ENCODE measurements at places on chromosomes 3 and 15.
A peak's percentile ranks its signal among the peaks of the same experiment; 100 is the strongest.

DNA sequence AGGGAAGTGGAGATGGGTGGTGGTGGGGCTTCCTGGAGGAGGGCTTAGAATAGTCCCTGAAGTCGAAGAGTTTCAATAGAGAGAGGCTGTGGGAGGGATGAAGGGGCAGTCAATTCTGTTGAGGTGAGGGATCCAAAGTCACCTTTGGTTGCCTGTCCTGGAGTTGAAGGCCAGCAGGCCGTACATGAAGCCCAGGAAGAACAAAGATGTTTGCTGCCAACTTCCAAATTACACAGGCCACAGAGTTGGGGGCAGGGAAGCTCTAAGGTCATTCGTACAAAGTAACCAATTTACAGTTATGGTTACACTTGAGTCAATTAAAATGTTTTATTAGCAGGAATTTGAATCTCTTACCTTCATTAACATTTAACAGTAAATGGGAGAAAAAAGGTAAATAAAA lies 77.9 kb downstream of the FOXB1 start:
- no peak for DNase-seq

DNA sequence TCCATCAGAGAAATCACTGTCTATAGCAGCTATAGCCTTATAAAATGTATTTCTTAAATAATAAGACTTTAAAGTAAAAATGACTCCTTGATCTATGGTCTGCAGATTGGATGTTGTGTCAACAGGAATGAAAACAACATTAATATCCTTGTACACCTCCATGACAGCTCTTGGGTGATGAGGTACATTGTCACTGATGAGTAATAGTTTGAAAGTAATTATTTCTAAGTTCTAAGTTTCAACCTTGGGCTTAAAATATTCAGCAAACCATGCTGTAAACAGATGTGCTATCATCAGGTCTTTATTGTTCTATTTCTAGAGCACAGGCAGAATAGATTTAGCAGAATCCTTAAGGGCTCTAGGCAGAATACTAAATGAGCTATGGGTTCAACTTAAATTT lies 568.2 kb upstream of the BCHE start:
- no peak for DNase-seq

GRCh38 chr3:100089812-100090668 lies 24.3 kb downstream of the FILIP1L start:
- peak; percentile 51 for DNase-seq

DNA sequence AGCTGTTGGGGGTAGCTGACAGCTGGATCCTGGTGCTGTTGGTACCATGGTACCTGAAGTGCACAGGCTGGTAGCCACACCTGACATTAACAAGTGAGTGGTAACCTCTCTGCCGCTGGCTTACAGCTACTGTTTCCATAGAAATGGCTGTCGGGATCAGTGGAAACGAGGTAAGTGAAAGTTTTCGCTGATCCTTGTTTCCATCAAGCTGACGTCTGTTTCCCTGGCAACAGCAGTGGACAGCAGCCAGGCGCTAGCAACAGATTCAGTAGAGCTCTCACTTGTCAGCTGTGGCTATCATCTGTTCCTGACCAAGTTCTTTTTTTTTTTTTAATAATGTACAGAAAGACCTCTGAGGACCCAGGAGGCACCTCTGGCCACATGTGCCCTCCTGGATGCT lies 166.2 kb downstream of the CHDH start:
- DNase-seq, result no peak

DNA sequence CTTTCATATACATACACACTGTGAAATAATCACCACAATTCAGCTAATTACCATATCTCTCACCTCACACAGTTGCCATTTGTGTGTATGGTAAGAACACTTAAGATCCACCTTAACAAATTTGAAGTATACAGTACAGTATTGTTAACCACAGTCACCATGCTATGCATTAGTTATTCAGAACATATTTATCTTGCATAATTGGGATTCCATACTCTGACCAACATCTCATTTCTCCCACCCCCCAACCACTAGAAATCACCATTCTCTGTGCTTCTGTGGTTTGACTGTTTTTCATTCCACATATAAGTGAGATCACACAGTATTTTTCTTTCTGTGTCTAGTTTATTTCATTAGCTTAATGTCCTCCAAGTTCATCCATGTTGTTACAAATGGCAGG lies 247.7 kb upstream of the CTNNB1 start:
- no peak for DNase-seq

DNA sequence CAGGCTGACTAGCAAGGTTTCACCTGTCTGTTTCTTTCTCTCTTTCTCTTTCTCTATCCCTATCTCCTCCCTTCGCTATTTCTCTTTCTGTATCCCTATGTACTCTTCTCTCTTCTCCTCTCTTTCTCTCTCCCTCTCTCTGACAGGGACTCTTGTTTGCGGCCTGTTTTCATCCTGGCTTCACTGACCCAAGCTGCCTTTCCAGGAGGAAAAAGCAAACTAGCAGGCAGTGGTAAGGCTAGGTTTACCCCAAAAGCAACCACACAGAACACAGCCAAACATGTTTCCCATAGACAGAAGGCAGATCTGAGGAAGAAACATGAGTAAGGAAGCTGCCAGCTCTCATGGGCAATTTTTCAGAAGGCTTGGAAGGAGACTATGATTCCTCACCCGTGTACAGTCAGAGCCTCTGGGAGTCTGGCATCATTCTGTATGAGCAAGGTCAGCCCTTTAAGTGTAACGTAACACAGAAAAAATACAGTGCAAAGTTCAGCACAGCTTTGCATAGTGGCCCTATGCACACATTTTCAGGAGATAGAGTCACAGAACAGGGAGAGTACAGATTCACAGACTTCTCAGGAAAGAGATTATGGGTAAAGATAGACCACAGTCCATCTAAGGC lies 61.0 kb downstream of the OCA2 start:
- DNase-seq, result no peak

GRCh38 chr3:44476181-44476611 lies 1.3 kb downstream of the ZNF445 start:
- DNase-seq, result peak; percentile 29

- DNase-seq, result no peak
Measured at GRCh38 chr3:164040991-164041390, 1037.3 kb downstream of the SI start.

- peak; percentile 95 for DNase-seq
Measured at GRCh38 chr3:183554377-183554776, 1.1 kb downstream of the KLHL6 start.

GRCh38 chr3:18951333-18951732 lies 197.0 kb upstream of the KCNH8 start:
- DNase-seq, result no peak

- DNase-seq, result no peak
Measured at GRCh38 chr3:169044331-169045113, 619.0 kb downstream of the MECOM start.

DNA sequence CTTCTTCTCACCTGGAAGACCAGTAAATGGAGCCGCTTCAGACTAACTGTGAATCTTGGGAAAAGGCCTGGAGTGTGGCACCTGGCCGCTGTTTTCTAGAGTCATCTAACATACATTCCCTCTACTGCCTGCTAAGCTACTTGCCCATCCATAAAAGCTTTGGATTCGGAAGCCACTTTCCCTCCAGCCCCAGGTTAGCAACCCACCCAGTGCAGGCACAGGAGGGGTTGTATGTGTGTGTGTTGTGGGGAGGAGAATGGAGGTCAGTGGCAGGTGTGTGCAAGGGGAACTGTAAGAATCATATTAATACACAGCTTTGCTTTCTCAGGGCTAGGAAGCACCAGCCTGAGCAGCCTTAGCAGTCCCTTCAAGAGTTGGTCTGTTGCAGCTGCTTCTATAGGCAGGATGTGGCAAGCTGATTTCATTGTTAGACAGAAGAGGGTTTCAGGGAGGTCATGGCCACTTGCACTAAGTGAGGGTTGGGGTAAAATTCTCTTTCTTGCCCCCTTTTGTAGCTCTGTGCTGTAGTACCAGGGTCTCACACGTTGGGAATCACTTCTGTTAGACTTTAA lies 8.9 kb downstream of the NSUN3 start:
- no peak for DNase-seq

GRCh38 chr3:111737047-111737705 lies 121.9 kb upstream of the PHLDB2 start:
- no peak for DNase-seq

DNA sequence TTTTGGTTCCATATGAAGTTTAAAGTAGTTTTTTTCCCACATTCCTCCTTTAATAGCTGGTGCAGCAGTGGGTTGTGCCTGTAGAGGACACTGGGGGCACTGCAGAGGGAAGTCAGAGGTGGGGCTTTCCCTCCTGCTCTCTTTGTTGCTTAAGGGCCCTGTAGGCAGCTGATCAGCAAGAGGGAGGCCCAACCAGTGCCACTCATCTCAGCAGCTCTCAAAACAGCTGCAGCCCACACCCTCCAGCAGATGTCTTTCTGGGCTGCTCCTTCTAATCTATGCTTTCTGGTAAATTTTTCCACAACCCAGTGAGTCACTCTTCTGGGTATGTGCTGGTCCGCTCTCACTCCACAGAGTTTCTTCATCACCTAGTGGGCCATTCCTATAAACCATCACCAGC lies 263.8 kb downstream of the FEZF2 start:
- peak; percentile 1 for DNase-seq

DNA sequence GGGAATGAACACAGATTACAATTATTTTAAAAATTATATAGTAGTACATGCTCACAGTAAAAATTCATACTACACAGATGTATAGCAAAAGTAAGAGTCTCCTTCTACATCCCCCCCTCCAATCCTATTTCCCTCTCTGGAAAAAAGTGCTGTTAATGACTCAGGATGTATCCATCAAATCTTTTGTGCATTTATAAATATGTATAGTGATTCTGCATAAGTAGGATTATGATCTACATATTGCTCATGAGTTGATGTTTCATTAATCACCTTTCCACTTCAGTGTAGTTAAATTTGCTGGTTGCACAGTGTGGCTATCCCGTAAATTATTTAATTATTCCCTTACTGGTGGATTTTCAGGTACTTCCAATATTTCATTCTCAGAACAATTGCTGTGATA lies 25.3 kb downstream of the ARL14 start:
- DNase-seq, result no peak

- DNase-seq, result peak; percentile 84
Measured at GRCh38 chr3:45659661-45660566, 29.3 kb upstream of the SACM1L start.

DNA sequence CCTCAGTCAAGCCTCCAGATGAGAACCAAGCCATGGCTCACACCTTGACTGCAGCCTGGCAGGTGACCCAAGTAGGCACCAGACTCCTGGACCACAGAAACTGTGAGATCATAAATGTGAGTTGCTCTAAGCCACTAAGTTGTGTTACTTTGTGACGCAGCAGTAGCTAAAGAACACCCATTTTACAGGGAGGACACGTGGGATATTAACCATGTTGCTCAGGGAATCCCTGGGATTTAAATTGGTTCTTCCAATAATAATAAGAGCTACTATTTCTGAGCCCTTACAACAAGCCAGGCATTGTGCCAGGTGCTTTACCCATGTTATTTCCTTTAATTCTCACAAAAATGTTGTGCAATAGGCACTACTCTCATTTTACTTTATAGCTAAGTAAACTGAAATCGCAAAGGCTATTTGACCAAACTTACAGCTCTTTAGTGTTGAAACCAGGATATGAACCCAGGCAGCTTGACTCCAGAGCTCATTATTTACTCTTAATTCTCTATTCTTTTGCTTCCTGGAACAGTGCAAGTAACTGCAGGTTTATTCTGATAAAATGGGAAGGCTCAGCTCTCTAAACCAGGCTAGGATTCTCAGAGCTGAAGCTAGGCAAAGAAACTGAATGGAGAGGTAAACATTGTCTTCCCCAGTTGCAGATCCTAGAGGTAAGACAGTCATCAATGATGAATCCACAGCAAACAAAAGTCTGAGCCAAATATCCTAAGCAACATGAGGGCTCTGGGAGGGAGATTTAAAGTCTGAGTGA lies 294.4 kb downstream of the KBTBD8 start:
- DNase-seq, result peak; percentile 39

DNA sequence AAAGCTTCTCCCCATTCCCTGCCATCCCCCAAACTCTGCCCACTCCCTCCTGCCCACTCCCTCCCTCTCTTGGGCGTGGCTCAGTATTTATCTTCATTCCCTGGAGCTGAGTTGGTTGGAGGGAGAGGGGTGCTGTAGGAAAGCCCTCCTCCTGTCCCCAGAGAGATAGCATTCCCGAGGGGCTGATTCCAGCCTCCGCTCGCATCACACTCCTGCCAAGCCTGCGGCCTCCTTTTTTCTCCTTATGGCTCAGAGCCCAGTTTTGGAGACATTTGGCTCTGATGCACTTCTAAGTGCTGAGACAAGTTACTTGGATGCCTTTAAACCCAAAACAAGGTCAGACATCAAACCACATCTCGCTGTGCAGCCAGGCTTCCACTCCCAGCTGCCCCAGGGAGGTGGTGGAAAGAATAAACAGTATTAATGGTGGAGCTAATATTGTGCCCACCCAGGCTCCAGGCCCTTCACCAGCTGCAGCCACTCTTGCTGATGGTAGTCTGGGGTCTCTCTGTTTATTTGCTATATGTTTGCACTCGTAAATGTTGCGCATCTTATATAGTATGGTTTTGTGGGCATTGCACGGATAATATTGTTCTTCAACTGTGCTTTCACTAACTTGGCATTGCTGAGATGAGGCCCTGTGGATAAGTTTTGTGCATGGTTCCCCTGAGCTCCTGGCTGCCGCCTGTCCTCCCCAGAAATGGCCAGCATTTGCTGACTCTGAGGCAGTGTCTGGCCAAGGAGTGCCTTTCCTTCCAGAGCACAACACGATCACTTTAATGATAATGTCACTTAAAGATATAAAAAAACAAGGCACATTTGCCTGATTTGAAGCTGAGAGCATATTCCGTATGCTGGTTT lies 157.2 kb downstream of the LRRC28 start:
- DNase-seq, result no peak

GRCh38 chr3:126459111-126459762 lies 16.5 kb downstream of the ZXDC start:
- no peak for DNase-seq

DNA sequence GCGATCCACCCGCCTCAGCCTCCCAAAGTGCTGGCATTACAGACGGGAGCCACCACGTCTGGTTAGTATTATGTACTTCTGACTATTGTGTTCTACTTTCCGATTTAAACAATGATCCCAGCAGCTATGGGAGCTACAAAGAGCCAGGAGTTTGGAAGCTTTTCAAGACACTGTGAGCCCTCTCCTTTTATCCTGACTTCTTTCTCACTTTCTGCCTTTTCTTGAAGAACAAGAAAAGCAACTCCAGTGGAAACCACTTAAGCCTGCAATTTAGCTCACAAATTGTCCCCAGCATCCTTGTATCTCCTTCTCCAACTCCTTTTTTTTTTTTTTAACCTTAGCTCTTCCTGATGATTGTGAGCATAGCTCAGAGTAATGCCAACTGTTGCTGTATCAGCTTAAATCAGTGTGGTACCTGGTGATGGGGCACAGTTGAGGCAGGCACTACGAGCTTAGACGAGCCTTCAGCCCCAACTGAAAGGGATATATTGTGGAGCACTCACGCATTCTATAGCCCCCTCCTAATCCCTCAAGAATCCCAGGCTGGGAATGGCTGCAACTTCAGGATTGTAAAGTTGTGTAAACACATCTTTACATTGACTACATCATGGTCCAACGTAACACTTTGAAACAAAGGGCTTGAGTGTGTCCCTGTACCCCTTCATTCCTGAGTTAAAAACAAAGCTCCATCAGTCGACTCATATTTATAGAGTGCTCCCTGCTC lies 677.0 kb downstream of the FHIT start:
- no peak for DNase-seq

GRCh38 chr3:111694471-111694870 lies 99.3 kb upstream of the ZBED2 start:
- DNase-seq, result no peak

All from suppressor macrophage treated with lipopolysaccharide for 1 hour (primary cell).